ENCODE measurements at places on chromosomes 5 and 9. TPM values are rescaled to one million over a fixed set of nuclear protein-coding genes. Genes with fewer than 3 reads are reported as not detected.

CETN3 gene
- 20.4 TPM for total RNA-seq

ANKRD34B gene
- not detected for total RNA-seq

SLC6A19 gene
- total RNA-seq = 1.5 TPM

HMCN2 gene
- total RNA-seq = 0.80 TPM

ANKRD31 gene
- 0.46 TPM for total RNA-seq

PCDHGB3 gene
- total RNA-seq = 4.5 TPM

CCDC180 gene
- 8.4 TPM for total RNA-seq

FAM153A gene
- 5.7 TPM for total RNA-seq

IFNA6 gene
- total RNA-seq = not detected

PCDHA9 gene
- 0.59 TPM for total RNA-seq

NSD1 gene
- total RNA-seq = 84.7 TPM

FOXD4L4 gene
- total RNA-seq = not detected

GTF3C4 gene
- 18.1 TPM for total RNA-seq

CEL gene
- total RNA-seq = 6.7 TPM

AHRR gene
- 2.0 TPM for total RNA-seq

ACER2 gene
- total RNA-seq = 4.3 TPM

IL5 gene
- total RNA-seq = not detected

TMEM171 gene
- not detected for total RNA-seq

ACTBL2 gene
- total RNA-seq = not detected

CDH6 gene
- 11.0 TPM for total RNA-seq

C9orf153 gene
- total RNA-seq = 0.68 TPM

RGS7BP gene
- 5.2 TPM for total RNA-seq

STXBP1 gene
- 46.8 TPM for total RNA-seq

FAM200C gene
- 14.3 TPM for total RNA-seq

FOXI1 gene
- total RNA-seq = not detected

CDKN2A gene
- total RNA-seq = 0.82 TPM

SLC6A18 gene
- total RNA-seq = not detected

All from ovary (tissue), 10 donors.